Fibroblast of skin of left biceps (primary cell): ENCODE measurements at places on chromosomes 1 and 21.

DNA sequence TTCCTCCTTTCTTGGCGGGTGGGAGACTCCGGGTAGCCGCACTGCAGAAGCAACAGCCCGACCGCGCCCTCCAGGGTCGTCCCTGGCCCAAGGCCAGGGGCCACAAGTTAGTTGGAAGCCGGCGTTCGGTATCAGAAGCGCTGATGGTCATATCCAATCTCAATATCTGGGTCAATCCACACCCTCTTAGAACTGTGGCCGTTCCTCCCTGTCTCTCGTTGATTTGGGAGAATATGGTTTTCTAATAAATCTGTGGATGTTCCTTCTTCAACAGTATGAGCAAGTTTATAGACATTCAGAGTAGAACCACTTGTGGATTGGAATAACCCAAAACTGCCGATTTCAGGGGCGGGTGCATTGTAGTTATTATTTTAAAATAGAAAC is 2.5 kb downstream of the OLIG2 start:
- no peak for DNase-seq

- no peak for DNase-seq
Measured at GRCh38 chr1:21910558-21911204, 26.4 kb downstream of the HSPG2 start.

- no peak for DNase-seq
Measured at GRCh38 chr1:157168015-157168414, 29.8 kb upstream of the ETV3 start.

DNA sequence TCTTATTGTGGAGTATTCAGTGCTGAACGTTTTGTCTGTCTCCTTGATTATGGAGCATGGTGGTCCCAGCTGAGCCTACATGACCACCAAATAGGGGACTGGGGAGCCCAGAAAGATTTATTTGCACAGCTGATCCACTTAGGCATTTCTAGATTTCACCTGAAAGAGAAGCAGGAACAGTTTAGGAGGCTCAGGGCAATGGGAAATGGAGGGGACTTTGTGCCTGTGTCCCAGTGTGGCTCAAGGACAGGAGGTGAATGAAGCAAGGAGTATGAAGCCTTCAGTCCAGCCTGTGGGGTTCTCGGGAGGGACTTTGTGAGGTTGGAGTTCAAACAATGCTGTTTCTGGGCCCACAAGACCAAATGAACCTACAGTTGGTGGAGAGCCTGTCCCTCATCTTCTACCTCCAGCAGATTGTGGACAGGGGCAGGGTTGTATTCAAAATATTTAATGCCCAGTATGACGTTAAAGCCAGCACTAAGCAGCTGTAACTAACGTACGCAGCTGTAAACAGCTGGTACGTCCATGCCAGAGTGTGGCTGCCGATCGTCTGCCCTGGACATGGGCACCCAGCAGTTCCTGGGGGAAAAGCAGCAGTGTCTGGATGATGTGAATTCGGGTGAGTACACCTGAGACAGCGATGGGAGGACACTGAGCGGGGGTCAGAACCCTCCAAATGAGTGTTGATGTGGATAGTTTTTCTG is 164.9 kb upstream of the RAB4A start:
- DNase-seq: no peak

DNA sequence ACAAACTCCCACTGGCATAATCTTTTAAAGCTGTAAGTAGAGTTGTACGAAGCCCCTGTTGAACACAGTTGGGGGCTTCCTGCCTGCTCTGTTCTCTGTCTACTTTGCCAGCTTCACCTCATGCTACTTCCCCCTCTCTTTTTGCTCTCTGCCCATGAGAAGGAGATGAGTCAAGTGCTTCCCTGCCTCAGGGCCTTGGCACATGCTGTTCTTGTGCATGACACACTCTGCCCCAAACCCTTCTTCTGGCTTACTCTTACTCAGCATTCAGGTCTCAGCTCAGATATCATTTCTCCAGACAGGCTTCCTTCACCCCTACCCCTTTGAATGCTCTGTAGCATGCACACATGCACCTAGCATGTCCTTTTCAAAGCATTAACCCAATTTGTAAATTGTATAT is 208.8 kb downstream of the FOXD2 start:
- DNase-seq: no peak

DNA sequence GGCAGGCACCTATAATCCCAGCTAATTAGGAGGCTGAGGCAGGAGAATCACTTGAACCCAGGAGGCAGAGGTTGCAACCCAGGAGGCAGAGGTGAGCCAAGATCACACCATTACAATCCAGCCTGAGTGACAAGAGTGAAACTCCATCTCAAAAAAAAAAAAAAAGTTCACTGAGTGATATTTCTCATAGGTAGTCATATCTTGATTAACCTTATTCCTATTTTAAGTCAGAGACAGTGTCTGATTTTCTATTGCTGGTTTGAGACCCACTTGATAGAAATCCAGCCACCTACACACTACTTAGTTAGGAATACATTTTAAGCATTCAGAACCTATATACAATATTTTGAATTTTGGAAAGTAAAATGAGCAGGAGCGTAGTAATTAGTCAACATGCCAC is 357.4 kb upstream of the ADGRL2 start:
- DNase-seq: no peak

- peak; percentile 68 for DNase-seq
Measured at GRCh38 chr1:54850737-54851136, 36.3 kb downstream of the DHCR24 start.

- no peak for DNase-seq
Measured at GRCh38 chr1:48673332-48674105, 103.2 kb downstream of the BEND5 start.

DNA sequence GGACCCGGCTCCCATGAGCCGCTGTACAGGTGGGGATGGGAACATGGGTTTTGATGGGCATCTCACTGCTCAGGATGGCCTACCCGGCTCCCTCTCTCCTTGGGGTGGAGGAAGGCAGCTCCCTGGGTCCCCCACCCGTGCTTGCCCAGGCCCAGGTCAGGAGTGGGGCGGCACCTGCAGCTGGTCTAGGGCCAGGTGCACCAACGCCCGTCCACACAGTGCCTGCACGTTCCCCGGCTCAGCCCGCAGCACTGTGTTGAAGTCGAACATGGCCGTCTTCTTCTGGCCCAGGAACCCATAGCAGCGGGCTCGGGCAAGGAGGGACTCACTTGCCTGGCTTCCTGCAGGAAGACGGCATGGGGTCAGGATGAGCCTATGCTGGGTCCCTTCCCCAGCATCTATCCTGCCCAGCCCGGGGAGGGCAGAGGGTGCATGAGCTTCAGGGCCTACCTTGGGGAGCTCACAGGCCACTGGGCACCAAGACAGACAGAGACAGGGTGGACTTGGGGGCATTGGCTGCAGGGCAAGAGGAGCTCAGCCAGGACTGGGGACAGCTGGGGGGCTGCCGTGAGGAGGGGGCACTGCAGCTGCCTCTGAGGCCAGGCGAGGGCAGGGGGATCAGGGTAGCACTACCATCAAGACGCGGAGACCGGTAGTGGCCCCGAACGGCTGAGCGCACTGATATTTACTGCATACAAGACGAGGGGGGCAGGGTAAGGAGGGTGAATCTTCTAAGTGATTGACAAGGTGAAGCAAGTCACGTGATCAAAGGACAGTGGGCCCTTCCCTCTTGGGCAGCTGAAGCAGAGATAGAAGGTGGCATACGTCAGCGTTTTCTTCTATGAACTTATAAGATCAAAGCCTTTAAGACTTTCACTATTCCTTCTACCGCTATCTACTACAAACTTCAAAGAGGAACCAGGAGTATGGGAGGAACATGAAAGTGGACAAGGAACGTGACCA is 17.8 kb downstream of the TTC34 start:
- no peak for DNase-seq

- no peak for DNase-seq
Measured at GRCh38 chr1:36172983-36173382, 17.0 kb downstream of the MAP7D1 start.

GRCh38 chr1:46220808-46221207 is 17.7 kb downstream of the LURAP1 start:
- DNase-seq: no peak

- no peak for DNase-seq
Measured at GRCh38 chr1:232066521-232066920, 439.9 kb downstream of the DISC1 start.

- DNase-seq: no peak
Measured at GRCh38 chr1:161164901-161165610, 1.2 kb upstream of the PPOX start.
